AML-193 (cell line): ENCODE measurements at places on chromosomes 5 and 9.
A peak's percentile ranks its signal among the peaks of the same experiment; 100 is the strongest.

- DNase-seq: no peak
Measured at GRCh38 chr5:110903966-110904365, 165.2 kb downstream of the SLC25A46 start.

DNA sequence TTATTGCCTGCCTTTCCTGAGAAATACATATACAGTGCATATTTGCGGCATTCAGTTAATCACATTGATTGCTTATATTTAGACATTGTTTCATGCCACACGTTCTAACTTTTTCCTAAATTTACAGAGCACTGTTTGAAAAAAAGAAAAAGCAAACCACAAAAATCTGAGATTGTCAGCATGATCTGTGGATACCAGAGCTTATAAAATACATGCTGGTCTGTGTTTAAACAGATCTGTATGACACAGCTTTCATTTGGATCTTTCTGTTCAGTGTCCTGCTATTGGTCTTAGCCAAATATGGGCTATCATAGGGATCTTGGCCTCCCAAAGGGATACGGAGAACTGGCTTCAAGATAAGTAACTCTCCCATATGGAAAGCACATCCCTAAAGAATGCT, 20.2 kb downstream of the ALDH1A1 start:
- no peak for DNase-seq

GRCh38 chr5:96780626-96781025, 27.1 kb downstream of the ERAP1 start:
- no peak for DNase-seq

DNA sequence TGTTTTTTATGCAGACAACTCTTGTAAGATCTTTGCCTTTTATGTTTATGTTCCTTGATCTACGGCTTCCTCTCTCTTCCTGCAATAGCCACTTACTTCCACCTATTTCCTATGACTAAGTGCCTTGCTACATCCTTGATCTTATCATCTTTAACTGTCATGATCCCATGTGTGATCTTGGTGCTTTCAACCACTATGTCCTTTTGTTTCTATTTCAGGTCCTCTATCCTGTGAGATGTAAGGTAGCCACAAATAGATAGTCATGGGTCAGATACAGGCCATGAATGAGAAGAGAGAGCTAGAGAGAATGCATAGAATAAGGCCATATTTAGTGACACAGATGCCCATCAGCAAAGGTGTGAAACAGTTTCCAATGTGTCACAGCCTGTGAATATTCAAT, 243.6 kb upstream of the HAPLN1 start:
- DNase-seq: peak; percentile 83

- DNase-seq: no peak
Measured at GRCh38 chr5:91742550-91742949, 359.4 kb upstream of the ARRDC3 start.

DNA sequence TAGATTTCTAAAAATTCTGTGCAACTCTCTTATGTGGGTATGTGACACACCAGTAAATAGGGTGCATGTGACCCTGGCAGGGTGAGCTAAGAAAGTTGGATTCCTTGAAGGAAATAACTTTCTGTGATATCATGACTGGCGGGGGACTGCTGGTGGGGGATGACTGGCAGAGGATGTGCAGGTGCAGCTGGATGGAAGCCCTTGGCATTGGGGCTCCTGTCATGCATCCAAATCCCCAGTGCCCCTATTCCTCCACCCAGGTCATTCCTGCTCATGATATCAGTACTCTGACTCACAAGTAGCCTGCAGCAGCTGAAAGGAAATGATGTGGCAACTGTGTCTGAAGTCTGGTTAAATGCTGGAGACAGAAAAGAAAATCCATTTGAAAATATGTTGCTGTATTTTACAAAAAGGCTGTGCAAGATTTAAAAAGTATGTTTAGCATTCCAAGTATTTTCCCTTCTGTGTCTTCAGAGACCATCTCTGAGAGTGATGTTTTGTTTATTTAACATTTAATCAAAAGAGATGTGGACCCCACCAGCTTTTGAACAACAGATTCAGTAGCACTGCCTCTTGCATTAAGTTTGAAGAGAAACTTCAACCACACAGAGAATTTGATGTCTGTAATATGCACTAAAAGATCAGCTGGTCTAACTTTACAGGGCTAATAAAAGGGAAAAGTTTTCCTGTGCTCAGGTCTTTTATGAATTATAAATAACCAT, 17.9 kb upstream of the ZSWIM6 start:
- DNase-seq: peak; percentile 41

- DNase-seq: peak; percentile 22
Measured at GRCh38 chr9:112443200-112443599, 43.4 kb upstream of the KIAA1958 start.

DNA sequence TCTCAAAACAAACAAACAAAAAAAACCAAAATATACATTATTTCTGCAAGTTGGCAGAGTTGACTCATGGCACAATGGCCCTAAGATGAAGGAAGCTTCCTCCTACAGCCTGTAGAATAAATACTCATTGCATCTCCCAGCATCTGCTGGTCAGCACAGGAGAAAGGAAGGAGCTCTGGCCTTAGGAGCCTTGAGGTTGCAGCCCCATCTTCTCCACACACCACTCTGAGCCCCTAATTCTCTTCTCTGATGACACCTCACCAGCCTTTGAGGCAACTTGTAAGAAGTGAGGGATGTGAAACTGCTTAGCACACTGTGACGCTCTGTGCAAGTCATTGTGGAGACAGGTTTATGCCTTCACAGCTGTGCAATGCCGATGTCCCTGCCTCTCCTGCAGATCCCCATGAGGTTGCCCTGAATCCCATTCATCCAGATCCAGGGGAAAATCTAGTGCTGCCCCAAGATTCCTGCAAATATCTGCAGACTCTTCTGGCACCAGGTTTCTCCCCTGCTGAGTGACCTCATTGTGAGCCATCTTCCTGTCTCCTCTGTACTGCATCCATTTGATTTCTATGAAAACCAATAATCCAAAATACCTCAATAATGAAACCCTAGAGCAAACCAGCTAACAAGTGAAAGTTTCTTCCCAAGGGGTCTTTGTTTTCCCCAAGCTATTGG, 65.3 kb upstream of the TGFBR1 start:
- DNase-seq: no peak

DNA sequence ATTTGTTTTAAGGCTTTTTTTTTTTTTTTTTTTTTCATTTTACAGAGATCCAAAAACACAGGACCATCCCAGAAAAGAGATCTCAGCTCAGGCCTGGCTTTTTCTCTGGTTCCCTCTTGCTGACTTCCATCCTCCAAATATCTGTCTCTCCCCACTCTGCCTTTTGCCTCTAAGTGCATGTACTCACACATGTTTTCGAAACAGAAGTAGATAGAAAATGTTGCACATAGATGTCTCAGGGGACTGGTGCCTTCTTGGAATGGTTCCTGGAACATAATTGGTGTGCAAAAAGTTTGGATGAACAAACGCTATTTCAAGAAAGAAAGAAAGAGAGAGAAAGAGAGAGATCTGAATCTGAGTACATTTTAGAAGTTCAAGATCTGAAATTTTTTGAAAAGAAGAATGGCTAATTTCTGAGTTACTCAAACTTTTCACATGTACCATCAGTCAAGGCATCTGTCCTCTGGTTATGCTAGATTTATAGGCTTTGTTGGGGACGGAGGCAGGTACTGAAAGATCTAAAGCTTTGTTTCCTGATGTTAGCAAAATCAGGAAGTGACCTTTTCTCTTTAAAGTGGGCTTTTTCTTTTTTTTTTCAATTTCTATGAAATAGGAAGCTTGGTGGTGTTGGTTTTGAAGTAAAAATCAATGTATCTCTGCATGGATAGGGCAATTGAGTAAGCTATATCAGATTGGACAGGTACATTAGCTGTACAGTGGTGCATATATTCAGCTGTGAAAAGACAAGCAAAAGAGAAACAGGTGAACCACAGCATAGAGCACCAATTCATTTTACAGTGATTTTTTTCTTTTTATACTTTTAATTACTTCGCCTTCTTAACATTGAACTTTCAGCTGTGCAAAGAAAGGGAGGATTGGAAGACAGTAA, 8.5 kb upstream of the TNFSF8 start:
- DNase-seq: no peak

DNA sequence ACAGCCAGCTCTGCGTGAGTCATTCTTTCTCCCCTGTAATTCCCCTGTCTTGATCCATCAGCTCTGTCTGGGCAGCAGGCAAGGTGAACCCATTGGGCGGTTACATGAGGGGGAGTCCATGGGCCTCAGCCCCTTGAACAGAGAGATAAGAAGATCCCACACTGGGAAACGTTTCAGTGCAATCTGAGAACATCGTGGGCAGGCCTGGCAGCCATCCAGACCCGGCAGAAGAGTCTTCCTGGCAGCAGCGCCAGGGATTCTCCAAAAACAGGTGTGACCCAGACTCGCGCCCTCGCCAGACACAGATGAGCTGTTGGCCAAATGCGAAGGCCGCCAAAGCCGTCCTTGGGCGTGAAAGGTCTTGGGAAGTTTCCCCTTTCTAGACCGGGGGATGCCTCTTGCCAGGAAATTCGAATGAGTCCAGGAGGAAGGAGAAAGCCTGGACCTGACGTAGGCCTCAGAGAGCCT, 6.4 kb upstream of the SLC12A7 start:
- no peak for DNase-seq

DNA sequence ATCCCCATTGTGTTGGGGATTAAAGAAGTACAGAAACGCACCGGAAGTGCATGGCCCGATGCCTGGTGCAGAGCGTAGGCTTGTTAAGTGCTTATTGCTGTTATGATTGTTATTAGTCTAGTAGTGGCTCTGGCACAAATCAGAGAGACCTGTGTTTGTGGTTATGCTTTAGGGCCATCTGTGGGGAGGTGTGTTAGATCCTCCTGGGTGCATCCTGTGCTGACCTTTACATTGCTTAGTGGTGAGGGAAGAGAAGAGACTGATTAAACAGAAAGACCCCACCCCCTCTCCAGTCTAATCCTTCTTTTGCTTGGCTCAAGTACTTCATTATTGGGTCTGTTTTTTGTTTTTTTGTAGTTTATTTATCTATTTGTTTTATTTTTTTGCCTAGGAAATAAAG, 112.7 kb upstream of the SPRY4 start:
- no peak for DNase-seq

GRCh38 chr5:132622608-132623007, 35.4 kb upstream of the IL13 start:
- no peak for DNase-seq

DNA sequence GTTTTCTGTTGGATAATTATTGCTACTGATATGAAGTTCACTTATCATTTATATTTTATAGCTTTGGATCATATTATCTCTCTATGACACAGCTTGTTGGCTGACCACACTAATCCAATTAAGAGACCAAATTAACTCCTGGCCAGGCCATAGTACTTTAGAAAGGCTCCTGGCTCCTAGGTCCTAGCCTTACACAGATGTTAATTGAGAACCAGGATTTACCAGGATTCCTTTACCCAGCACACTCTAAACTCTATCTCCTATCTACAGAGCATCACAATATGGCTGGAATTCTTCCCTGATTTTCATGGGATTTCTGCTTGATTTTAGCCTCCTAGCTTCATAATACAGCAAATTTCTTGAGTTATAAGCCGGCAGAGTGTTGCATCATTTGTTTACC, 80.3 kb downstream of the SLCO6A1 start:
- no peak for DNase-seq

DNA sequence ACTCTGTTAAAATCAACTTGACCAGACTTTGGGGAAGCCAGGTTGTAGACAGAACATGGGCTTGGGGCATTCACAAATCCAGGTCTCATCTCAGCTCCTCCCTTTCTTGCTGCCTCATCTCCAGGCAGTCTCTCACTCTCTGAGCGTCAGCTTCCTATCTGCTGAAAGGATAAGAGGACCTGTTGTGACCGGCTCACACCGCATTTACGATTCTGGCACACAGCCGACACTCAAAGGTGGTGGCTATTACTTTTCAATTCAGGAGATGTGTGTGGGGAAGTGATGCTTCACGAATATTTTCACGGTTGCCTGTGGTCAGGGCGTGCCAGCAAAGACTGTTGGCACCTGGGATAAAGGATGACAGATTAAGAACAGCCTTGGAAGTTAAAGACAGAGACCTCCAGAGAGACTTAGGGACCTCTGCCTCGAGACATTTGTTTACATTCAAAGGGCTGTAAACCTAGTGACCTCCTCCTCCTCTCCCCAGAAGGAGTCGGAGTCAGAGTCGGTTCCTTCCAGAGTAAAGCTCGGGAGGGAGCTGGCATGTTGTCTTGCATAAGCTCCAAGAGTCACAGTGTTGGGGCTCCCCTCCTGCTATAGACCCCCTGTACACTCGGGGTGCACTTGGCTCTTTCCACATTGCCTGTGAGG, 83.2 kb downstream of the AK8 start:
- DNase-seq: no peak

DNA sequence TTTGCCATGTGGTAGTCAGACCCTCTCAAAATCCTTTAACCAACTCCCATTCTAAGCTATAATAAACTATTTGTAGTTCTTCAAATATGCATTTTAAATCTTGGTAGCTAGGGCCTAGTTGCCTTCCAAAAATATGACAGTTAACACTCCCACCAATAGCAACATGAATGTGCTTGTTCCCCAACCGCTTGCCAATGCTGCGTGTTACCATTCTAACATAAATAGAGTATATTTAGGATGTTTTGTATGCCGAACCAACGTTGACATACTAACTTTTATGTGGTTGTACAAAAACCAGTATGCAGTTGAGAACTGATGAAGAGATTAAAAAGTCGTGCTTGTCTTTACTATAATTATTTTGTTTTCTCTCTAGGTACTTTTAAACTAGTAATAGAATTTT, 9.0 kb downstream of the UBE2B start:
- no peak for DNase-seq

GRCh38 chr9:87867391-87867790, 15.3 kb upstream of the SPATA31E1 start:
- DNase-seq: no peak

DNA sequence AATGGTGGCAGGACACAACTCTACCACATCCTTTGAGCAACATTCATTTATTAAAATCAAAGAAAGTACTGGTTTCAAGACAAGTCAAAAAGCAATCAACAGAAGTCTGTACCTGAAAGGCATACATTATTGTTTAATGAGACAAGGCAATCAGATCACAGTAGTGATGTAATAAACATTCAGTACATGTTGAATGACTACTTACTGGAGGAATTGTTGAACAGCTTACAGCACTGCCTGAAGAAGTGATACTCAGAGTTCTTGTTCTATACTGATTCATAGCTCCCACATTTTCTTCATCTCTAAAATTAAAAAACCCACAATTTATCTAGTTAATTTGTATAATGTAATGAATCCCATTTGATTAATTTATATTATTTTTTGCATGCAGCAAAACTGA, 18.2 kb downstream of the RIOK2 start:
- DNase-seq: no peak

DNA sequence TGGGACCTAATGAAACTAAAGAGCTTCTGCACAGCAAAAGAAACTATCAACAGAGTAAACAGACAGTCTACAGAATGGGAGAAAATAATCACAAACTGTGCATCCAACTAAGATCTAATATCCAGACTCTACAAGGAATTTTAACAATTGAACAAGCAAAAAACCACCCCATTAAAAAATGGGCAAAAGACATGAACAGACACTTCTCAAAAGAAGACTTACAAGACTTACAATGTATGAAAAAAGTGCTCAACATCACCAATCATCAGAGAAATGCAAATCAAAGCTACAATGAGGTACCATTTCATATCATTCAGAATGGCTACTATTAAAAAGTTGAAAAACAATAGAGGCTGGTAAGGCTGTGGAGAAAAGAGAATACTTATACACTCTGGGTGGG, 58.0 kb downstream of the SHOC1 start:
- DNase-seq: no peak

- peak; percentile 53 for DNase-seq
Measured at GRCh38 chr5:173456751-173457171, 128.5 kb upstream of the STC2 start.
